ENCODE measurements at places on chromosomes 12 and 14.
A peak's percentile ranks its signal among the peaks of the same experiment; 100 is the strongest.

- DNase-seq: no peak
These were observed 206.2 kb downstream of the PPM1H start for GRCh38 chr12:62728741-62729140.

DNA sequence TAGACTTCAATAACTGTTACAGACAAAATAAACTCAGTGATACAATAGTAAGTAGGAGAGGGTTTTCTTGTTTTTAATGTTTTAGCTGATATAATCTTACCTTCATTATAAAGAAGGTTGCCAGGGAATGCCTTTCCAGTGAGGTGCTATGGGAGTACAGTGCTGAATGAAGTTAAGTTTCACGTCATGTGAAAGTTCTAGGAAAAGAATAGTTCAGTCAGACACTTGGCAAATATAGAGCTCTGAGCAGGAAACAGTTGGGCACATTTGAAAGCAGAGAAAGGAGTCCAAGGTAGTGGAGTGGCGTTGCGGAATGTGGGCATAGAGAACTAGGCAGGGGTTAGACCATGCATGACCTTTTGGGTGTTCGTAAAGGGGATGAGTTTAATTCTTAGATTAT, 88.6 kb upstream of the DCN start:
- no peak for DNase-seq

DNA sequence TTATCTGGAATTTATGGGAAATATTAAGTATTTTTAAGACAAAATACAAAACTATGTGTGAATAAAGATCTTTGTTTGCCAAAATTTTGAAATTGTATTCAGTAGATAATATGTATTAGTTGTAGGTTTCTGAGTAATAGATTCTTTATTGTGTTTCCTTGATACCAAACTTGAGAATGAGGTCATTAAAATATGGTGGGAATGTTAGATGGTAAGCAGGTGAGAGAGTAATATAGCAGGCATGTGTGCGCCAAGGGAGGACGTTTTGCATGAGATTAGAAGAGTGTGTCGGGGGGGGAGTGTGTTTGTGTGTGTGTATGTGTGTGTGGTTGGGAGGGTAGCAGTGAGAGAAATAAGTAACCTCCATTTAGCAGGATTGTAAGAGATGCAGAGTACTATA, 376.5 kb downstream of the NPAS3 start:
- DNase-seq: no peak

GRCh38 chr12:5170844-5171243, 127.2 kb downstream of the KCNA5 start:
- DNase-seq: no peak

DNA sequence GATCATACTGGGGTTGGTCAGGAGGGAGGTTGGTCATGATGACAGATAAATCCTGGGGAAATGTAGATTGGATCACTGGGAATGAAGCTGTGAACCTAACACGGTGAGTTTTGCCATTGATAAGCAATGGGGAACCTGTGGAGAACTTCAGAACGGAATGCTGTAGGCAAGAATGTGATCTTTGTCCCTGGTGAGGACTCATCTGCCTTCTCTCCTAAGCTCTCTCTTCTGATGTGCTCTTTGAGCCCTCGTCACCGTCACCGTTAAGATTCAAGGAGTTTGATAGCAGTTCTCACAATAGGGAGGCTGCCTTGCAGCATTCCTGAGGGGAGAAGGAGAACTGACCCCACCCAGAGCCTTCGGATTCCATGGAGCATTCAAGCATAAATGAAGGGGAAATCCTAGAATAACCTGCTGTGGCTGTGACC, 217.6 kb downstream of the ANO6 start:
- DNase-seq: no peak

DNA sequence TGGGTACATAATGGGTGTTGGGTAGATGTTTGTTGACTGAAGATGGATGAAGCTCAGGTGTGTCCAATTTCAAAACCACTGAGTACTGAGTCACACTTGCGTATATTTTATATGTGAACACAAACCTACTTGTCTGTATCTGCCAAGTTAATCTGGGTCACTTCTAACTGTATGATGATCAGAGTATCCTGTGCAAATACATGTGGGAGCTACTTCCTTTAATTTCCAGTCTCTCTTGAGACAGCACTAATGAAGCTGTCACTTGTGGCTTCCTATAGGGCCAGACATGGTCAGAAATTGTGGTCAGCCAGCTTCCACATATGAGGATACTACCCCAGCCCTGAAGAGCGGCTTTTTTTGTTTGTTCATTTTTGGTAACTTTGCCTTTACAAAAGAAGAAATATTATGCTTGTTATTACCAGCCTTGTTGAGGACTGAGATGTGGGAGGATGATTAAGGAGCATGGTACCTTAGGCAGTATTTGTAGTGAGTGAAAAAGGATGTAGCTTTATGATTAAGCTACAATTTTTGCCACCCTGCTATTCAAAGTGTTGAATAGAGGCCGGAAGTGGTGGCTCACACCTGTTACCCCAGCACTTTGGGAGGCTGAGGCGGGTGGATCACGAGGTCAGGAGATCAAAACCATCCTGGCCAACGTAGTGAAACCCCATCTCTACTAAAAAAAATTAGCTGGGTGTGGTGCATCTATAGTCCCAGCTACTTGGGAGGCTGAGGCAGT, 32.4 kb downstream of the PLXNC1 start:
- DNase-seq: peak; percentile 31

DNA sequence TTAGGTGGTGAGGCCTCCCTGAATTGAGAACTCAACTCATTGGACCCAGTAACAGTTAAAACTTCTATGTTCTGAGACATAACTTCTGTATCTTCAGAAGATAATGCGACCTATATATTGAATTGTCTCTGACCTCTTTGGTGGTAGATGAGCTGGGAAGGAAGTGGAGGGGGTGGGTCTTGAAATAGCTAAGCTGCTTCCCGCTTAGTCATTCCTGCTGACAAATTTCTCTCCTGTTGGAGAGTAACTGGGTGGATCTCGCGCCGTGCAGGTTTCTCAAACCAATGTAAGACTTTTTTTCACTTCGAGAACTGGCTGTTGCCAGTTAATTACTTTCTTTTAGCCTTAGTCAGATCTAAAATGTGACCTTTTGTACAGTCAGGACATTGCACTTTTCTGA, 100.8 kb downstream of the PPHLN1 start:
- DNase-seq: no peak

GRCh38 chr12:45893240-45893639, 97.1 kb downstream of the SCAF11 start:
- no peak for DNase-seq

- DNase-seq: peak; percentile 51
These were observed at the start of gene CPNE8 for GRCh38 chr12:38905480-38906351. CPNE8 (minus strand) TSS chr12:38905591; CDS start chr12:38905534, 57 bp downstream.

DNA sequence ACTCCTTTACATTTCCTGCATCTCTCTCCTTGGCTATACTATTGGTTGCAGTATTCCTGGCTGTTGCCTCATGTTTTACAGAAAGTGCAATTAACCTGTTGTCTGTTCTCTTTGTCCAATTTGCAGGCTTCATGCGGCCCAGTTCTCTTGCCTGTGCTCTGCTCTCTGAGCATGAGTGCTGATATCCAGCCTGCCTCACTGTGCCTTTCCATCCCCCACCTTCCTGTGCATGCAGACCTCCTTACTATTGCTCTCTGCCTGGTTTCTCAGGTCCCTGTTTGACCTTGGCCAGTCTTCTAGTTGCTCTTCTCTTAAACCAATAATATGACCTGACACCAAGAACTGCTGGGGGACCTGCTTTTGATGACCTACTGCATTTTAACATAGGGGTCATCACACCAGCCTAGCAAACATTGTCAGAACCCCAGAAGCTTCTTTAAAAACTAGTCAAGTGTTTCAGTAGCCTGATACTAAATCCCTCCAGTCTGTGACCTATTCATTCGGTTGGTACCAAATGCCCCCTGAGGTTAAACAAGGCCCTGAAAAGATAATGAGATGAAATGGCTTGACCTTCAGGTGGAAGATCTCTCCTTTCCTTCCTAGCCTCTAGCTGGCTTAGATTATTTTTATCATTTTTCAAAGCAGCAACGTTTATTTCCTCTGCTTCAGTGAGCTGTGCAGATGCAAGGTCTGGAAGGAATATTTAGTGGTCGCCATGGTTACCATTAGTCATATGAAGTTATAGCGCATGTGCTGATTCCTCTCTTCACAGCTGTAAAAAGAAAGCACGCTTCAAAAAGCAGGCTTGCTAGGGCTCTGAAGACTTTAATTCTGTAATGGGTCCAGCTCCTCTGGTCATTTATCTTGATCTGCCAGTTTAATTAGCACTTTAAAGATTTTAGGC, 216.5 kb downstream of the PHLDA1 start:
- DNase-seq: peak; percentile 1
